WTC11 (cell line): ENCODE measurements at places on chromosomes 1 and 21. TPM values are rescaled to one million over a fixed set of nuclear protein-coding genes. Genes with fewer than 3 reads are reported as not detected.

Gene FCGR1A
- total RNA-seq = not detected in 3 replicates

DNA sequence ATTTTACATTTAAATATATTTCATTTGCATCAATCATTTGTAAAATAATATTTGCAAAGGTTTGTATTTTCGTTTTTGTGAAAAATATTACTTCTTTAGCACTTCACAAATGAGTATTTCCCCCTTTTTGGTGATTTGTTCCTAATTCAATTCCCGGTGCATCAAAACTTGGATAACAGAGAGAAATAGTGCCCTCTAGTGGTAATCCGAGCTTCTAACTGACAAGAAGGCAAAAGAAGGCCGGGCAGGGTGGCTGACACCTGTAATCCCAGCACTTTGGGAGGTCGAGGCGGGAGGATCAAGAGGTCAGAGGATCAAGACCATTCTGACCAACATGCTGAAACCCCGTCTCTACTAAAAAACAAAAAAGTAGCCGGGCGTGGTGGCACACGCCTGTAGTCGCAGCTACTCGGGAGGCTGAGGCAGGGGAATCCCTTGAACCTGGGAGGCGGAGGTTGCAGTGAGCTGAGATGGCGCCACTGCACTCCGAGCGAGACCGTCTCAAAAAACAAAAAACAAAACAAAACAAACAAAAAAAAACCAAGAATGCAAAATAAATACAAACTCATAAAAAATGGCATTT lies 137.7 kb downstream of the COL11A1 start:
- peak; percentile 21 for DNase-seq

Gene PODN
- 0.23 to 0.48 TPM (median 0.30 TPM) in 3 replicates for total RNA-seq

Gene RAB29
- 10.7 to 11.2 TPM (median 11.0 TPM) in 3 replicates for total RNA-seq

DNA sequence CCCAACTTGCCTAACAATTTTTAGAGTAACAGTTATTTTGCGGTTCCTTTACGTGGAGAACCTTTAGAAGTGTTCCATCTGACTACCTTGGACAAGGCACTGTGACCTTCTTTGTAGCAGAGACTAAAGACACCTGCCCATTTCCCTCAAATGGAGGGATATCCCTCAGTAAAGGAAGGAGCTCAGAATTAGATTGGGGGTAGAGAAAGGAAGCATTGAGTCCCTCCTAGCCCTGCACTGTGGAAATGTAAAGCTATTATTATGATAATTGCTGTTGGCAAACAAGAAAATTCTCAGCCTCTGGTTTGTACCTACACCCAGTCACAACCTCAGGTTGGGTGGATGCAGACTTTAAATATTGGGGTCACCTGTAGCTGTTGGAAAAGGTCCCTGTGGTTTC lies 72.6 kb upstream of the MACF1 start:
- no peak for DNase-seq

- no peak for DNase-seq
Measured at GRCh38 chr1:3033790-3034090, 12.5 kb downstream of the ACTRT2 start.

Gene LRRC39
- 0.25 to 0.46 TPM (median 0.27 TPM) in 3 replicates for total RNA-seq

Gene TMEM125
- 21.5 to 27.8 TPM (median 25.1 TPM) in 3 replicates for total RNA-seq

DNA sequence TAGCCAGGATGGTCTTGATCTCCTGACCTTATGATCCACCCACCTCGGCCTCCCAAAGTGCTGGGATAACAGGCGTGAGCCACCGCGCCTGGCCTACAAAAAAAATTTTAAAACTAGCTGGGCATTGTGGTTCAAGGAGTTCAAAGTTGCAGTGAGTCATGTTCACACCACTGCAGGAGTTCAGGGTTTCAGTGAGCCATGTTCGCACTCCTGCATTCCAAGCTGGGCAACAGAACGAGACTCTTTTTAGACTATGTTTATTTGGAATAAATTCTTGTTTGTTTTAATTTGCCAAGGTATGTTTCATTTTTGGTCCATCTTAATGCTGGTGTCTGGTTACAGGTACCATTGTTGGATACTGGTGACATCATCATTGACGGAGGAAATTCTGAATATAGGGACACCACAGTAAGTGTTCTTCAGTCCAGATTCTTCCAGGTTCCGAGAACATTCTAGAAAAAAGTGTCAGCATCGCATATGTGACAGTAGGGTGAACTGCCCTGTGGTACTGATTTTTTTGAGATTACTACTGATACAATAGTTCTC lies 3.9 kb downstream of the PGD start:
- DNase-seq = no peak
